ENCODE measurements at places on chromosomes 11 and 22. TPM values are rescaled to one million over a fixed set of nuclear protein-coding genes. Genes with fewer than 3 reads are reported as not detected.

- no peak for DNase-seq
Measured at GRCh38 chr11:125433454-125434121, 62.5 kb downstream of the FEZ1 start.

DNA sequence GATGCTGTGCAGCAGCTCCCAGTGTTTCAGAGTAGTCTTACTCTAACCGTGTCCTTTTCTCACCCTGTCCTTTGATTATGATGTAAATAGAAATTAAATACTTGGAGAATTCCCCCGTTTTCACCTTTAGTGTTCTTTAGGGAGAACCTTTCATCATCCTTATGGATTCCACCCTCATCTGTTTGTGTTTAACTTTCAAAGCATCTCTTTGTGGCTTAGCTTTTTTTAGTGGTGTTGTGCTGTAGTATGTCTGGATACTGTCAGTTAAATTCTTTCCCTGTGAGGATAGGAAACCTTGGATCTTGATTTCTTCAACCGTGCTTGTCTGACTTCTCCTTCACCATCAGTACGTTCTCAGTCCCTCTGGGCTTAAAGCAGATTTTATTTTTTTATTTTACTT lies 48.5 kb downstream of the PPP6R3 start:
- DNase-seq = no peak

DNA sequence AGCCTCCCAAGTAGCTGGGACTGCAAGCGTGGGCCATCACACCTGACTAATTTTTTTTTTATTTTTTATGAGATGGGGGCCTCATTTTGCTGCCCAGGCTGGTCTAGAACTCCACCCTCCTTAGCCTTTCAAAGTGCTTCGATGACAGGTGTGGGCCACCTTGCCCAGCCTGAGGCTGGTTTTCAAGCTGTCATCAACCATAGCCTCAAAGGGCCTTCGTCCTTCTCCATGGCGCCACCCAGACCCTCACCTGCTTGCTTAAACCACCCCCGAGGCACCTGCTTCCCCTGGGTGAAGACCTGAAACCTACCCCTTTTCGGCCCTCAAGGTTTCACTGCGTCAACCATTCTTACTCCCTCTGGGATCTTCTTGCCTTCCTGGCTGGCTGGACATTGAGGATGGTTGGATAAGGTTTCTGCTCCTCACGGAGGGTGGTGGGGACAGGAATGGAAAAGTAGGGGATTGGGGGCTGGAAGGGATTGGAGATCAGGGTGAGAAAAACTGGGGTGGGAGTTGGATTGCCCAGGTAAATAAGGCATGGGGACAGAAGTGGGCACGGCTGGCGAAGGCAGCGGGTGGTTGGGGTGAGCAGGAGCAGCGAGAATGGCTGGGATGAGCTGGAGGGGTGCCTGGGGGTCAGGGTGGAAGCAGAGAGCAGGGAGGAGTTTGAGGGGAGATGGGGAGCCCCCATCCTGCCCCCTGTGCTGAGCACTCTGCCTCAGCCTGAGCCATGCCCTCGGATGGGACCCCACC lies 2.8 kb upstream of the ACR start:
- no peak for DNase-seq

- no peak for DNase-seq
Measured at GRCh38 chr22:19889951-19890350, 35.3 kb upstream of the GNB1L start.

ZNF280B gene
- 0.49 TPM for total RNA-seq

CRACR2B gene
- 34.3 TPM for total RNA-seq

Data from upper lobe of right lung (tissue), 1 donor.